ENCODE measurements at places on chromosomes 7 and 10.

GRCh38 chr7:150378115-150378852, 846 bp upstream of the ZNF775 start:
- DNase-seq, result peak; percentile 67

- no peak for DNase-seq
These were observed 105.8 kb downstream of the BAMBI start for GRCh38 chr10:28783087-28783486.

DNA sequence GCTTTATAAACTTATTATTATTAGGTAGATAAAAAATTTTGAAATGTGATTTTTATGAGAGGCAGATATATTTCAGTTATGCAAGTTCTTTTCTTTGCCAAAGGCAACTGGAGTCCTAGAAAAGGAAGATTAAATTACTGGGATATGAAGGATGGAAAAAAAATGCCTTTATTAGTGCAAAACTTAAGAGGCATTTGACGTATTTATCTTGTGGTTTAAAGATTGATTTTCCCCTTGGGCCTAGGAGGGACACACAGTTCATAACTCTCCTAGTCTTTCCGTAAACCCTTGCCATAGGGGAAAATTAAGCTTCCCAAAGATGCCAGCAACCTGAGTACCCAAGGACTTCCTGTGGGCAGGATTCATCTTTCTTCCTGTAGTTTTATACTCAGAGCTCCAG, 3.1 kb upstream of the STEAP4 start:
- no peak for DNase-seq

- no peak for DNase-seq
These were observed 39.9 kb downstream of the RALA start for GRCh38 chr7:39663263-39663662.

- DNase-seq, result no peak
These were observed 8.5 kb upstream of the ACSL5 start for GRCh38 chr10:112365451-112365850.

- DNase-seq, result no peak
These were observed 359.2 kb downstream of the PHF14 start for GRCh38 chr7:11332865-11333228.

- DNase-seq, result no peak
These were observed 382.3 kb downstream of the DNAJB6 start for GRCh38 chr7:157719008-157719682.

- DNase-seq, result no peak
These were observed 253.2 kb downstream of the BMPER start for GRCh38 chr7:34158368-34159153.

GRCh38 chr10:60955957-60956425, 12.0 kb upstream of the RHOBTB1 start:
- no peak for DNase-seq

DNA sequence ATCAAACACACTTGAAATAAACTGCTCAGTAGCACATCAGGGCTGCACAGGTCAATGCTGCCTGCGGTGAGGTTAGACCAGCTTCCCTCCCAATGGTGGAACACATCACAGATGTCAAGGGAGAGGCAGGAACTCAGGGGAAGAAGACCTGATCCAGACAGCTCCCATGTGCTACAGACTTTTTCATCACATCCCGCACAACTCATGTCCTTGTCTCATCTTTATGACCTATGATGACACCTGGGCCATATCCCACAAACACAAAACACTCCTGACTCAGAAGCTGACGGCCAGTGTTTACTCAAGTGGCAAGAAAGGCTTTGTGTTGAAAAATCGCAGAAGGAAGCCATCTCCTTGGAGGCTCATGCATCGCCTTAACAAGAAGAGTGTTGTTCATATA, 91.6 kb downstream of the HTR5A start:
- DNase-seq, result no peak

DNA sequence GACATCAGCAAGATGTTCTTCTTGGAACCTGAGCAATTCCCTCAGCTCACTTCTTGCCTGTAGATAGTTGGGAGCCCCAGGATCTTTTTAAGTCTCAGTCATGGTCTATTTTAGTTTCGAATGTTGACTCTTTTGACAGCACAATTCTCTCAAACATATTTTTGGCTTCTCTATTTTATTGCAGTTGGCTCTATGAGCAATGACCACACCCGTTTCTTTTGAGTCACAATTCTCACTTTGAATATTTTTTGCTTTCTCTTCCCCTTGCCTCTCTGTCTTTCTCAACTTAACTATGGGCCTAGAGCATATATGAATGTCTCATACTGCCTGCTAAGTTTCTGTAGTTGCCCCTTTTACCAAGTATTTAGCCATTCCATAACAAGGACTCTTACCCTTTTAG, 222.8 kb downstream of the PTN start:
- no peak for DNase-seq

GRCh38 chr10:86900955-86901354, 56.5 kb downstream of the MMRN2 start:
- no peak for DNase-seq

GRCh38 chr7:3065724-3066143, 22.1 kb upstream of the CARD11 start:
- no peak for DNase-seq

DNA sequence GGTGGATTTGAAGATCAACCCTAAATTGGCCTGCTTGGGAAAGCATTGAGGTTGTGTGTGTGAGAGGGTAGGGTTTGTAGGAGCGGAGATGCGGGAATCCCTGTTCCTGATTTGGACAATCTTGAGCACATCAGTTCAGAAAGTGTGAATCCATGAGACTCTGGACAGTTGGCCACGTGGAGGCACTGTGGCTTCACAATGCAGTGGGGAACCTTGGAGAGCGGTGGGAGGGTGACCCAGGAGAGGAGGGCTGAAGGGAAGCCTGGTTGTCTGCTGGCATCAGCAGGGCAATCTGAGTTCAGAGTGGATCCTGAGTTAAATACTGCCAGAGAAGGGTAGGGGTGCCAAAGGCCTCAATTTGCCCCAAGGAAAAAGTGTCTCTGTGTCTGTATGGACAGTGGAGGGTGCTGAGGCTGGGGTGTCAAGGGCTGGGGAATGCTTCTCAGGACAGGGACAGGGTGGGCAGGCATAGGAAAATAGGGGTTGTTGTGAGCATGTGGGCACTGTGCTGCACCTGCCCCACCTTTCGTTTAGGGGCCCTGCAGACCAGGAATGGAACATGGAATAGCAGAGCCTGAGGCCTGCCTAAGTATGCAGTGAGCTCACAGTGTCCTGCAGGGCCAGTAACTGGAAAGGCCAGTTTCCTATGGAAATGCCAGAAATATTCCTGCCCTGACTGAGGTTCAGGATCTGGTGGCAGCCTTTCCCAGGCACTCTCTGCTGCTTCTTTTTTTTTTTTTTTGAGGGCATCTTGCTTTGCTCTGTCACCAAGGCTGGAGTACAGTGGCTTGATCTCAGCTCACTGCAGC, 162.9 kb upstream of the PRSS58 start:
- DNase-seq, result no peak

- no peak for DNase-seq
These were observed 36.5 kb downstream of the COBL start for GRCh38 chr7:51280156-51280555.

DNA sequence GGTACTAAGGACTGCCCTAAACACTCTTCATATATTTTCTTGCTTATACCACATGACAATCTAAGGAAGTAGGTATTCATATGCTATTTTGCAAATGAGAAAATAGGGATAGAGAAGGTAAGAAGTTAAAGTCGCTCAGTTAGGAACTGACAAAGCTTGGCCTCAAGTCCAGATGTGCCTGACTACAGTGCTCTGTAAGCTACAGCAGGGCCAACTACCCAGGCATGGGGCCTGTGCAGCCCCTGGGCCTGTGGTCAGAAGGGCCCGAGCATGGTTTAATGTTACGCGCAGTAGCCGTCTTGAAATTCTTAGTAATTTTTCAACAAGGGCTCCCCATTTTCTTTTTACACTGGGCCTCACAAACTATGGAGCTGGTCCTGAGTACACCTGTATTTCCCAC, 146.2 kb downstream of the GLI3 start:
- DNase-seq, result no peak

DNA sequence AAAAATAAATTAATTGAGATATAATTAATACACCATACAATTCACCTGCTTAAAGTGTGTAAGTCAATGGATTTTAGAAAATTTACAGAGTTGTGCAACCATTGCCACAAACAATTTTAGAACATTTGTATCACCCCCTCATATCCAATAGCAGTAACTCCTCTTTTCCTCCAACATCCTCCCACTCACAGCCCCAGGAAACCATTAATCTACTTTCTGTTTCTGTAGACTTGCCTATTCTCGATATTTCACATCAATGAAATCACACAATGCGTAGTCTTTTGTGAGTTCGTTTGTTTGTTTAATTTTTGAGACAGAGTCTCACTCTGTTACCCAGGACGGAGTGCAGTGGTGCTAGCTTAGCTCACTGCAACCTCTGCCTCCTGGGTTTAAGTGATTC, 13.7 kb upstream of the HERC4 start:
- no peak for DNase-seq

- no peak for DNase-seq
These were observed 61.4 kb downstream of the BICC1 start for GRCh38 chr10:58574058-58574457.

GRCh38 chr10:84265418-84265817, 20.6 kb downstream of the RGR start:
- DNase-seq, result peak; percentile 34

GRCh38 chr7:81926154-81926553, 156.3 kb upstream of the HGF start:
- no peak for DNase-seq

- no peak for DNase-seq
These were observed 6.4 kb upstream of the ZNF398 start for GRCh38 chr7:149140831-149141230.

GRCh38 chr7:123846217-123846891, 1.4 kb downstream of the HYAL4 start:
- DNase-seq, result no peak

- DNase-seq, result no peak
These were observed 3.6 kb downstream of the FIGNL1 start for GRCh38 chr7:50446542-50446960.

GRCh38 chr7:114100810-114101209, 182.0 kb upstream of the PPP1R3A start:
- DNase-seq, result no peak

DNA sequence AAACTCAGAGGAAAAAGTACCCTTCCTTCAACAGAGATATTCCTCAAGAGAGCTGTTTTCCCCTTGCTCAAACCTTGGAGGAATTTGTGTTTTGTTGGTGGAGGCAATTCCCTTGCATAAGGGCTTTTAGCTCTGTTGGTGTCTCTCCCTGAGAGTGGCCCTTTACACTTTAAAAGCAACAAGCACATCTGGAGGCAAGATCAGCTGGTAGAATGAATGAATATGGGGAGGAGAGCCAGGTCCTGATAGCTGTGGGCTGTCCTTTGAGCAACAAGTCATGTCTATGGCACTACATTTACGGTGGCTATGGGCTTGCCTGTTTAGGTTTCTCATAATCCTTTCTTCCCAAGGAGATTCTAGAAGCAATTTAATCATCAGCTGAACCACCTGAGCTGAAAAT, 384.0 kb downstream of the SORCS3 start:
- no peak for DNase-seq

DNA sequence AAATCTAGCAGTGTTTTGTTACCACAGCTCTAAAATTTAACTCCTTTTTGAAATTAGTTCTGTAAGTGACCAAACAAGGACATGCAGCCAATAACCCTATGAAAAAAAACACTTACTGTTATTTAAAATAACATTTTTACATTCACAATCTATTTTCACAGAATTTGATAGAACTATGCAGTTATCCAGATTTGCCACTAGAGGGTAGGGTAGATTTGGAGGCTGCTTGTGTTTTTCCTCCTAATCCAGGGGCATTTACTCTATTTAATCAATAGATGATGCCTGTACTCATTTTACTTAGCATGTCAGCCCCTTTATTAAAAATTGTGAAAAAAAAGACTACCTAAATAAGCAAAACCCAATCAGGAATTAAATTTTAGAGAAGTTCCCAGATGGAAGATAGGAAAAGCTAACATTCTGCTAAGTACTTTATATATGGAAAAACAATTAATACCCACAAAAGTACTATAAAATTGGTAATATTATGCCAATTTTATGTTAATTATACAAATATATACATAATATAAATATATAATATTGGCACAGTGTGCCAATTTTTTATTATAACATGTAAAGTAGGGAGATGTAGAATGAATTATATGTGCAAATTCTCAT, 18.1 kb upstream of the LIPK start:
- DNase-seq, result no peak

DNA sequence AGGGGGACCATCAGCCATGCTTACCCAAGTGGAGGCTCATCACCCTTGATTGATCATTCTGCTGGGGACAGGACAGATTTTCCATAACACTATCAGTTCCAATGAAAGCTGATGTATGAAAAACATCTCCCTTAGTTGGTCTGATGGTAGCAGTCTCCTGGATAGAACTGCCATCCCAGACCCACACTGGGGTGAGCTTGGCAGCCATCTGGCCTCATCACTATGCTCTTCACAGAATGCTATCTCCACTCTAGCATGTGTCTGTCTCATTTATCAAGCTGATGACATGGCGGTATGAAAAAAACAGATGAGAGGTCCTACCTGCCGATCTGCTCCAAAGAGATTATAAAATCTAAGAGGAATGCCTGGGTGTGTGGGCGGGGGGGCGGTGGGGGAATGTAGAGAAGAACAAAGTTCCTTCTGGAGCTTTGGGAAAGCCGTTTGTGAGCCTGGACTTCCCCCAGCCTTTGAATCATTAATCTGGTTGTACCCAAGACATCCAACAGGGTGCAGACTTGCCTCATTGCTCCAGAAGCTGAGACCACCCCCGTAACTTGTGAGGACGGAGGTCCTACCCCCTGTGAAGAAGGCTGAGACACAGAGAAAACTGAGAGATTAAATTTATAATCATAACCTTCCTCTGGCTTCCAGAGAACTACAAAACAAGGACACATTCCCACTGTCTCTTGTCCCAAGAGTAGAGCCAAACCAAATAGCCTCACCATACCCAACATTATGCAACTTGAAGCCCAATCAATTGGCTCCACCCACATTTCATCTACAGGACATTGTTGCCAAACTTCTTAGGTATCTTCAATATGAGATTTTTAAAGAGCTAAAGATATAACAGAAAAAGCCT, 340.8 kb downstream of the KCNMA1 start:
- DNase-seq, result no peak

- no peak for DNase-seq
These were observed 280.0 kb downstream of the MALRD1 start for GRCh38 chr10:19328582-19328981.

- DNase-seq, result no peak
These were observed 504.4 kb downstream of the TCERG1L start for GRCh38 chr10:130807096-130807495.

GRCh38 chr10:17033529-17034260, 95.9 kb downstream of the CUBN start:
- DNase-seq, result no peak

- DNase-seq, result no peak
These were observed 2.6 kb upstream of the NPSR1 start for GRCh38 chr7:34655384-34655783.

DNA sequence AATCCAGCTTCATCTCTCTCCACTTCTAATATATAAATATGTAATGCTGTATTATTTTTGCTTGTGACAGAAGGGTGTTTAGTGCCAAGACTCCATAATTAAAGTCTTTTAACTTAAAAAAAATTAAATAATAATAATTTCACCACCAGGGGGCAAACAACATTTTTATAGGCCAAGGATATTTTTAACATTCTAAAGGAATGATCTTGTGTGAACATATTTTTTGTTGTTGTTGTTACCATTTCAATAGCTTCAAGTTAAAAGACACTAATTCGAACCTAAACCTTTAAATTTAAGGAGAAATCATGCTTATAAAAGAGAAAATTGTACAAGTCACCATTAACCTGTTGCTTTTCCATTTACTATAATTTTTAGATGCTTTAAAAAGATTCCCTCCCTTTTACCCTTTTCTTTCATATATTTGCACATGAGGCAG, 7.5 kb upstream of the DNAJC1 start:
- no peak for DNase-seq
